Stimulated activated CD8-positive, alpha-beta memory T cell treated with anti-CD3 and anti-CD28 coated beads, Interleukin-4, amount 100 ng/mL, for 1 hour (primary cell): ENCODE measurements at places on chromosomes 7 and 10.

DNA sequence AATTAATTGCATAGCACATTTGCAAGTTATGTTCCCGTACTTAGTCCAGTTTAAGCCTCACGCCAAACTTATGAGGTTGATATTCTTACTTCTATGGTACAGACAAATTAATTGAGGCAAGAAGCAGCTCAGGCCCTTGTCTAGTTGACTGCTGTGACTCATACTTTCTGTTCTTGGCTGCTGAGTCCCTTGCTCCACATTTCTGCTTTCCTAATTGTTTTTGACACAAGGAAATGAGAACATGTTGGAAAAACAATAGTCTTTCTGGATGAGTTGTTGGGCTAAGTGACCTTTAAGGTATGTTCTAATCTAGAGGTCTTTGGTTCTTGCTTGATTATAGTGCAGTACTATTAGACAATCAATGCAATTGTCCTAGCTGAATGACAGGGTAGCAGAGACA is 331.8 kb downstream of the NRG3 start:
- no peak for DNase-seq

DNA sequence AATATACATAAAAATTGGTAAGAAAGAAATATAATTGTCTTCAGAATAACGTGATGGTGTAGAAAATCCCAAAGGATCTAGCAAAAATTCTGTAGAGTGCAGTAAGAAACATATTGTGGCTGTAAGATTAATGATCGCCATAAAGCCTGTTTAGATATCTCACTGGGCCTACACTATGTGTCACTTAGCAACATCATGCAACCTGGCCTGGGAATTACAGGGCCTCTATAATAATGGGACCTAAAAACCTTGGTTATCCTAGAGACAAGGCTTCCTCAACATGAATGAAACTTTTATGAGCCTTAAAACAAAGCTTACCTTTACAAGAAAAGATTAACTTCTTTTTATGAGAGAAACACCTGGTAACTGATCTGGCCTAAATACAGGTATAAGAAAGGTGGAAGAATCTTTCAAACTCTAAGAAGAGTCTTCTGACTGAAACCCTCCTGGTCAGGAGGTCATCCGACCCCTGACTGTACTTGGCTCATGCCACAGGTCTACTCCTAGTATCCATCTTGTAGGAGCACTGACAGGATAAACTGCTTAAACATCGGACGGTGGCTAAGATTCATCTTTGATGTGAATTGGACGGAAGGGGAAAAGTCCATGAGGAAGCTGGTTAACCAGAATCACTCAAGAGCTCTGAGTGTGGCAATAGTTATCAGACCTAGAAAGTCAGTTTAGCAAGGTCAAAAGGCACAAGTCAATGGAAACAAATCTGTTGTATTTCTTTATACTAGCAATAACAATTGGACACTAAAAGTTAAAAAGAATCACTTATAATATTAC is 1155.1 kb upstream of the SORCS1 start:
- DNase-seq = no peak

DNA sequence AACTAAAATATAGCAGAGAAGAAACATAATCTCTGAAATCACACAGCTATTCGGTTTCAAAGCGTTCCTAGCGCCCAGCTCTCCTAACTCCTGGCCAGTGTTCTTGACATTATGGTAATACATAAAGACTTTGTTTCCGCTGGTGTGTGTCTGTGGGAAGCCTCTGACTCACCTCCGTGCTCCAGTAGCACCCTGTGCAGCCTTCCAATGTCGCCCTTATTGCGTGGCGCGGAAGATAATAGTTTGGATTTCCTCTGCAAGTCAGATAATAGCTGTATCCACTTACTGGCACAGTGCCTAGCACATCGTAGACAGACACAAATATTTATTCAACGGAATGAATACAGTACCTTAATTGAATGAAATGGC is 570 bp downstream of the BMS1 start:
- no peak for DNase-seq

- DNase-seq = no peak
These were observed 44.2 kb upstream of the DPYSL4 start for GRCh38 chr10:132142396-132143161.

DNA sequence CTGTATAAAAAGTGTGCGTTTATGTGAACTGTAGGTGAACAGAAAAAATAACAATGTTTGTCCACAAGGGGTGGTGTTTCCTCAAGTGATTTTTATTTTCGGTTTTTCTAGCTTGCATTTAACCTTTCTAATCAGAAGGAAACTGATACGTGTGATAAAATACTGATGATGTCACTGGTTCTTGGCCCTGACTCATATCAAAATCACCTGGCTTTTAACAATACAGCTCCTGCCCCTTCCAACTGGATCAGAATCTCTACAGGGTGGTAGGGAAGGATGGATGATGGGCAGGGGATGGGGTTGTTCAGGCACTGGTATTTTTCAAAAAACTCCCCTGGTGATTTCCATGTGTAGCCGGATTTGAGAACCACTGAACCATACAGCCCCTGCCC is 10.9 kb downstream of the NPFFR1 start:
- no peak for DNase-seq

DNA sequence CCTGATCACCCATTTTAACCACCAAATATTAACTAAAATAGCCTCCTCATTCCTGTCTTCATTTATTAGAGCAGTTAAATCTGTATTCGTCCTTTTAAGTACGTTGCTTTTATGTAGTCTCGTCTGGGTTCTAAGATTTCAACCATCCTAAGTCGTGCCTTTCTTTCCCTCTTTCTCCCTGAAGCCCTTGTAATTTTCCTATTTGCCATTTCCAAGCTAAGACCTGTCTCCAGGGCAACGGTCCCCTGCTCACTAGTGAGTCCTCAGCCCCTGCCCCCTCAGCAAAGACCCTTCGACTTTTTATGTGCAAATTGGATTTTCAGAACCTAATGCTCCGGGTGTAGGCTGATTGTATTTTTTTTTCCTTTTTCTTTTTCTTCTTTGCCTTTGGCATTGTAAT is 16.1 kb upstream of the MEST start:
- DNase-seq = no peak

- no peak for DNase-seq
These were observed 477.1 kb downstream of the RPS24 start for GRCh38 chr10:78510566-78511323.

GRCh38 chr7:124072603-124073309 is 39.9 kb upstream of the TMEM229A start:
- DNase-seq = no peak

- no peak for DNase-seq
These were observed 130.7 kb upstream of the TMEM72 start for GRCh38 chr10:44780426-44780825.

GRCh38 chr10:96502561-96503282 is 11.0 kb downstream of the TLL2 start:
- DNase-seq = no peak

GRCh38 chr10:122279725-122280141 is 8.6 kb downstream of the BTBD16 start:
- DNase-seq = no peak

DNA sequence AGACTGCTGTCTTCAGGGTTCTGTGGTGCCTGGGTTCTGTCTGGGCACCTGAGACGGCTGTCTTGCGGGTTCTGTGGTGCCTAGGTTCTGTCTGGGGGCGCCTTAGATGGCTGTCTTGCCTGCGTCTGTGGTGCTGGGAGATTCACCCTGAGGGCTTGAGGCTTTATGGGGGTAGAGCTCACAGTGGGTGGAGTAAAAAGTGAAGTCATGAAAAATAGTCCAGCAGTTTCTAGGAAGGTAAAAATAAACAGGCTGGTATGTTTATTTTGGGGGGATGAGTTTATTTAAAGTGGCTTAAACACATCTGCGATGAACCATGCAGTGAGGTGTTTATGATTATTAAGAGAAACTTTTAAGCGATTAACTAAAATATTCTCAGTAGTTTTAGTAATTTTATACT is 64.2 kb downstream of the NKX6-2 start:
- DNase-seq = no peak

DNA sequence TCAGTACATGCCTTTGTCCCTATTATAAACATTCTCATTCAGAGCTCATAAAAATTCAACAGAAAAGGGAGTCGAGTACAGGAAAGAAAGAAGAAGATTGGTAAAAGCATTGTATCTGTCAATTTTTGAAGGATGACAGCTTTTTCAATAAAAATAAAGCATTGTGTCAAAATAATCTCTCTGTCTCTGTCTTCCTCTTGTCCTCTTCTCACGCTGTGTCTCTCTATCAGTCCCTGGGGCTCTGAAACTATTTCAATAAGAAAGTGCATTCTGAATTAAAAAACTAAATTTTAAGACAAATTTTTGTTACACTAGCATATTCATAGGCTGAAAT is 248.4 kb downstream of the TNS3 start:
- DNase-seq = no peak

DNA sequence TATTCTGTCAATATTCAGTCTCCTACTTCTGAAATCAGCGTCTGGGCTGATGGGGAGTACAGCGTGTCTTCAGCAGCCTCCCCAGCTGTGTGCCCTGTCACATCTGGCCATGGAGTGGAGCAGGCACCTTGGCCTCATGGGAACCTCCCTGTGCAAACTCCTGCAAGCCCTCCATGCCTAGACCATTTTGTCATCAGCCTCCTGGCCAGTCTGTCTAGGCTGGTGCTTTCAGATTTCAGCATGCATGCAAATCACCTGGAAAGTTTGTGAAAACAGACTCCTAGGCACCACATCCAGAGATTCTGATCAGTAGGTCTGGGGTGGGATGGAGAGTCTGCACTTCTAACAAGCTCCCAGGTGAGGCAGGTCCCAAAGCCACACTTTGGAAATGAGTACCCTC is 26.2 kb upstream of the CCSER2 start:
- no peak for DNase-seq

- DNase-seq = no peak
These were observed 521 bp downstream of the LIMK1 start for GRCh38 chr7:74083928-74084721.

GRCh38 chr10:113423981-113424721 is 128.7 kb upstream of the HABP2 start:
- no peak for DNase-seq

DNA sequence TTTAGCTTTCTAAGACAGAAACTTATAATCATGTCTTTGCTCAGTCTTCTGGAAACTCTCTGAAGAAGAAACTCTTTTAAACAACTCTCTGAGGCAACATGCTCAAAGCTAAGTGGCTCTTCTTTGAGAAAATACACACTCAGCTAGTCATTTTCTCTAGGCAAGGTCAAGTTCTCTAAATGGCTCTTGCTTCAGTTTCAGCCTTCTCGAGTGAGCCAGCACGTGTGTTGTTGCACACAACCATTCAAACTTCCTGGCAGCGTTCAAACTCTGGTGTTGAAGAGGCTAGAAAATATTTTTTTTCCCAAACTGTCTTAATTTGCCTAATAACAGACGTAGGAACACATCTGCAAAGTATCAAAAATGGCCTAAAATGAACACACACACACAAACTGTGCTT is 129.1 kb downstream of the THSD7A start:
- DNase-seq = no peak

GRCh38 chr7:81811956-81812865 is 42.4 kb upstream of the HGF start:
- DNase-seq = no peak

DNA sequence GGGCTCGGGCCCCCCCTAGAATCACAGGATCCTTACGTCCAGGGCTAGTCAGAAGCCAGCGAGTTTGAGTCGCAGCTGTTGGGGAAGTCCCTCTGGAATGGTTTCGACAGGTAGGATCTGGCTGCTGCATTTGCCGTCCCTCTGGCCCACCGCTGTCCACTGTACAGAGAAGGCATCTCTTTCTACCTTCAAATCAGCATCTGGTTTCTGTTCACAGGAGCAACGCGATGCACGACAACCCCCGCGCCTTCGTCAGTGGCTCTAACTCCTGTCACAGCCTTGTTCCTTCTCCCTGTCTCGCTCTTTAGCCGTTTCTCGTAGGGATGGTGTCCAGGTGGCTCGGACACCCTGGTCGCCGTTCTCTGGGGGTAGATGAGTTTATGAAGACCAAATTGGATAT is 11.2 kb upstream of the PFKFB3 start:
- DNase-seq = no peak

- no peak for DNase-seq
These were observed 55.4 kb upstream of the SGMS1 start for GRCh38 chr10:50679149-50679548.

DNA sequence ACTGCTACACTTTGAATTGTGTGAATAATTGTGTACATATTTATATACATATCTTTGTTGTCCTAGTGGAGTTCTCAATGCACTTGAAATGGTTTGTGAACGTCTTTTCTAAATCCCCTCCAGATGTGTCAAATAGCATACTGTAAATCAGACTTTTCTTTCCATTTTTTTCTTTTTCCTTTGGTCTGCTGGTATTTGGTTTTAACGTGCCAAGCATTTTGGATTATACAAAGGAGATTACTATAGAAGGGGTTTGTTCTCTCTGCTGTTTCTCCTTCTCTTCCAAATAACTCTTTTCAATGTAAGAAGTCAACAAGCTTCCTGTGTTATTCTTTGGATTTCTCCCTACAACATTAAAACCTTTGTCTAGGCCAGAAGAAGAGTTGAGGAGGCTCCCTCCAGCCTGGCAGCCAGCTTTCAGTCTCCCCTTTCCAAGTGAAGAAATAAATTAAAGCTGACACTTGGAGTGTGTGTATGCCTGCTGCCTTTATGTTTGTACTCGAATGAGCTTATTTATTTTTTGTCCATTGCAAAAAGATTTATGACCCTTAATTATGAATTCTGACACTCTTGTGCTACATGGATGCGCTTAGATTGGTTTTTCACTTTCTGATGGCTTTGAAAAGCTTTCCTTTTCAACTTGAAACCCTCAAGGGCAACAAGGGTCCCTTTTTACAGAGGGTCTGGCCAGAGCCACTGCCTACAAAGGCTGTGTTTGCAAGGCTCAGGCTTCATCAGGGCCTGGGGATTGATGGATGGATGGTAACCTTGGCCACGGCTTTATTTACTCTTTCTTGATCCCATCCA is 107.8 kb downstream of the RAB18 start:
- no peak for DNase-seq

DNA sequence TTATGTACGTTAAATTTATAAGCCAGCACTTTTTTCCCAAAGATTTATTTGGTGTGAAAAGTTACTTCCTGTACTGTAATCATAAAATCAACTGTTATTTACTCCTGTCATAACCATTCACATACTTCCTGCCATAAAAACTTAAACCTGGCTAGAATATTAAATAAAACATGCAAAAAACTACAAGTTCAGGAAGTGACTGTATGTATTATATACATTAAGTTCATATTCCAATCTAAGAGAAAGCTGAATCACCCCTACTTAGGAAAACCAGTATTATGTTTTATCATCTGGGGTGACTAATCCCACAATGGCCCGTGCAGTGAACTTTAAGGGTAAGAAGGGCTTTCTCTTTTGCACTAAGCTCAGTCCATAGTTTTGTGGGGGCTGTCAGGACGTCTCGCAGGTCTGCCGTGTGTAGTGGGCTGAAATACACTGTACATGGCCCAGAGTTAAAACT is 183.7 kb upstream of the KLF14 start:
- DNase-seq = no peak
